Progenitor cell of endocrine pancreas (in vitro differentiated cells): ENCODE measurements at places on chromosomes 12 and 14. TPM values are rescaled to one million over a fixed set of nuclear protein-coding genes. Genes with fewer than 3 reads are reported as not detected.

GRCh38 chr12:38589306-38589632, 272.7 kb downstream of the ALG10B start:
- no peaks in the 10 kb centered on the region for H3K27me3 ChIP-seq
- peaks cover 2% of the 10 kb centered on the region for H3K4me1 ChIP-seq
- DNase-seq = no peak
- H3K36me3 ChIP-seq = no peaks in the 10 kb centered on the region
- no peak overlapping the region for H3K4me3 ChIP-seq

GRCh38 chr14:81400852-81401251, 728 bp upstream of the STON2 start:
- H3K36me3 ChIP-seq = peaks cover 8% of the 10 kb centered on the region
- H3K27me3 ChIP-seq = no peaks in the 10 kb centered on the region
- no peak overlapping the region for H3K4me3 ChIP-seq
- no peak overlapping the region for H3K27ac ChIP-seq
- DNase-seq = no peak

GRCh38 chr12:80590085-80590484, 117.3 kb upstream of the MYF6 start:
- peaks cover 2% of the 10 kb centered on the region for H3K27me3 ChIP-seq
- no peak overlapping the region for H3K4me3 ChIP-seq
- H3K4me1 ChIP-seq = peaks cover 9% of the 10 kb centered on the region
- DNase-seq = no peak
- H3K36me3 ChIP-seq = no peaks in the 10 kb centered on the region

GRCh38 chr14:26382901-26383685, 214.7 kb downstream of the NOVA1 start:
- no peak overlapping the region for H3K4me3 ChIP-seq
- H3K36me3 ChIP-seq = no peaks in the 10 kb centered on the region
- peaks cover 7% of the 10 kb centered on the region for H3K4me1 ChIP-seq
- H3K27me3 ChIP-seq = no peaks in the 10 kb centered on the region
- H3K27ac ChIP-seq = no peak overlapping the region

- no peak overlapping the region for H3K4me3 ChIP-seq
- H3K36me3 ChIP-seq = no peaks in the 10 kb centered on the region
These were observed 273.7 kb downstream of the SLC6A15 start for GRCh38 chr12:84638811-84639368.

The CFAP251 gene
- total RNA-seq = 8.9 and 9.3 TPM in 2 replicates

- H3K27me3 ChIP-seq = no peaks in the 10 kb centered on the region
- H3K4me1 ChIP-seq = peaks cover 3% of the 10 kb centered on the region
These were observed 14.3 kb downstream of the XRCC3 start for GRCh38 chr14:103700753-103701490.

- no peak overlapping the region for H3K4me3 ChIP-seq
- peaks cover 15% of the 10 kb centered on the region for H3K4me1 ChIP-seq
- no peak overlapping the region for H3K27ac ChIP-seq
- H3K36me3 ChIP-seq = peaks cover 8% of the 10 kb centered on the region
These were observed 3.3 kb downstream of the CINP start for GRCh38 chr14:102359341-102359740.

The ZNF740 gene
- 75.7 and 78.8 TPM in 2 replicates for total RNA-seq

The LRTM2 gene
- total RNA-seq = 0.48 and 0.53 TPM in 2 replicates

The P3H3 gene
- total RNA-seq = 30.6 TPM in 2 replicates

- H3K4me1 ChIP-seq = peaks cover 1% of the 10 kb centered on the region
- H3K36me3 ChIP-seq = no peaks in the 10 kb centered on the region
- H3K27me3 ChIP-seq = peaks cover 26% of the 10 kb centered on the region
- DNase-seq = no peak
- no peak overlapping the region for H3K27ac ChIP-seq
These were observed 333.7 kb downstream of the EGLN3 start for GRCh38 chr14:33617154-33617553.
